ENCODE measurements at places on chromosomes 6 and 20. TPM values are rescaled to one million over a fixed set of nuclear protein-coding genes. Genes with fewer than 3 reads are reported as not detected.

- no peak overlapping the region for H3K4me3 ChIP-seq
- DNase-seq, result no peak
- no peaks in the 10 kb centered on the region for H3K4me1 ChIP-seq
- no peak overlapping the region for H3K27ac ChIP-seq
- no peaks in the 10 kb centered on the region for H3K36me3 ChIP-seq
Measured at GRCh38 chr6:102488729-102489128, 1095.2 kb downstream of the GRIK2 start.

The MEI4 gene
- polyA plus RNA-seq, result not detected

The FUT9 gene
- not detected for polyA plus RNA-seq

DNA sequence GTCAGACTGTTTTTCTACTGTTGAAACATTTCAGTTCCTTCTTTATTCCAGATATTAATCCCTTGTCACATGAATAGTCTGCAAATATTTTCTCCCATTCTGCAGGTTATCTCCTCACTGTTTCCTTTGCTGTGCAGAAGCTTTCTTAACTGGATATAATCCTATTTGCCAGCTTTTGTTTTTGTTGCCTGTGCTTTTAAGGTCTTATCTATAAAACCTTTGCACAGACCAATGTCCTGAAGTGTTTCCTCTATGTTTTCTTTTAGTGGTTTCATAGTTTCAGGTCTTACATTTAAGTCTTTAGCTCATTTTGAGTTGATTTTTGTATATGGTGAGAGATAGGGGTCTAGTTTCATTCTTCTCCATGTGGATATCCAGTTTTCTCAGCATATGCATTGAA is 19.2 kb downstream of the NCOA6 start:
- H3K27me3 ChIP-seq, result no peaks in the 10 kb centered on the region
- H3K4me1 ChIP-seq, result peaks cover 4% of the 10 kb centered on the region
- H3K36me3 ChIP-seq, result no peaks in the 10 kb centered on the region
- DNase-seq, result no peak
- no peak overlapping the region for H3K4me3 ChIP-seq

DNA sequence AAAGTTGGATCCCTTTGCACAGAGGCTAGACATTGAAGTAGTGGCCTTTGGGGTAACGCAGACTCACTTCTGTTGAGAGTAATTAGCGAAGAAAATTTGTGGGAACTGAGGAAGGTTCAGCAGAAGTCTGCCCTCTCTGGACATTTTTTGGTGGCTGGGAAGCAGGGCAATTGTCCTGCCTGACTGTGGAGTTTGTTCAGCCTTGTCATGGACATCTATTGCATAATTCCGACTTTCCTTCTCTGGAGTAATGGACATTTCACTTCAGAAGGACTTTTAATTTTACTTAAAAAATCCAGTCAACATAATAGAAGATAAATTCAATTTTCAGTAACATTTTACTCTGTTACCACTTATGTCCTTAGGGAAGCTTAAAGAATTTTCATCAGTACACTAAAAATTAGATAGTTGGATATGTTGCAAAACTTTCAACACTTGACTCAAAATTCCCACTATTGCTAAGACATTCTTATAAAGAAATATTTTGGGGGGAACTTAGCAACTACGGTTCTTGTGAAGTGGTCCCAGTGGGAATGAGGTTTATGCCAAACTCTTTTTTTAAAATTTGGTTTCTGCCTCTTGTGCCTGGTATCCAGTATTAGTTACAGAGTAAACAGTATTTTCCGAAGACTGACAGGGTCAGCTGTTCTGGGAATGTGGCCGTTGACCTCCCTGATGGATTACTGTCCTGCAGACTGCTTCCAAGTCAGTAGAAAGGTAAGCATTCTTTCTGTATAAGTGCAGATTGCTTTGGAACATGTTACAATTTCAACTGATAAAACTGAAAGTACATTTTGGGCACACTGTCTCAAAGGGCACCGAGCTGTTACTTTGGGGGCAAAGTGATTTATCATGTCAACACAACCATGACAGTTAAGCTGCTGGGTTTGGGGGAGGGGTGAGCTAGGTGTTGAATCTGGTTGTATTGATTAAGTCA is 100.6 kb upstream of the MLIP start:
- no peaks in the 10 kb centered on the region for H3K27me3 ChIP-seq
- H3K27ac ChIP-seq, result no peak overlapping the region
- H3K36me3 ChIP-seq, result no peaks in the 10 kb centered on the region
- no peaks in the 10 kb centered on the region for H3K4me1 ChIP-seq

The ID1 gene
- polyA plus RNA-seq, result 0.87 TPM

The MRAP2 gene
- not detected for polyA plus RNA-seq

DNA sequence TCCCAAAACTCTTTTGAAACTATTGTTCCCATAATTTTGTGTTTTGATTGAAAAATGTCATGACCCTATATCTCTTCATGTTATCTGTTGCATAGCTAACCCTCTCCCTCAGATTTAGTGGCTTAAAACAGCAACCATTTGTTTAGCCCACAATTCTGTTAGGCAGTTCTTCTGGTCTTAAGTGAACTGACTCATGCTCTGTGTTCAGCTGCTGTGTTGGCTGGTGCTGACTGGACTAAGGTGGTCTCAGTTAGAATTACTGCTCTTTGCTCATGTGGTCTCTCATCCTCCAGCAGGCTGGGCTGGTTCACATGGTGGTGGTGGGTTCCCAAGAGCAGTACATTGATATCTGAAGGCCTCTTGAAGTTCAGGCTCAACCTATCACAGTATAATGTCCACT is 80.8 kb downstream of the KHDC1L start:
- DNase-seq, result no peak
- peaks cover 9% of the 10 kb centered on the region for H3K4me1 ChIP-seq
- H3K27ac ChIP-seq, result no peak overlapping the region
- no peaks in the 10 kb centered on the region for H3K36me3 ChIP-seq
- no peak overlapping the region for H3K4me3 ChIP-seq
- H3K27me3 ChIP-seq, result no peaks in the 10 kb centered on the region

DNA sequence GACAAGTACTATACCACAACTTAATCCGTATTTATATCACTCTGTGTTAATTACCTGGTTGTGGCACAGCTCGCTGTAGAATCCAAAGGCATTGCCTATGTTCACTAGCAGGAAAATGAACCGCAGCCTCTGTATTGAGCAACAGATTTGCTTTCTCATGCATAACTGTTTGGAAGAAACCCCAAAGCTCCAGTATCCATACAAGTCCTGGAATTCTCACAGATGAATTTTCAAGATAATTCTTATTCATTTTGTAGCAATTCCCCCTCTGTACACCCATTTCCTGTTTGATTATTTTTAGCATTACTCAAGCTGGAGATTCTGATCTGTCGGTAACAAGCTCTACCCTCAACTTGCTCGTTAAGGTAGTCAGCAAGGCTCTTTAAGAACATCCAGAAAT is 63.5 kb downstream of the STMND1 start:
- no peaks in the 10 kb centered on the region for H3K27me3 ChIP-seq
- no peak overlapping the region for H3K4me3 ChIP-seq
- no peaks in the 10 kb centered on the region for H3K4me1 ChIP-seq
- no peak for DNase-seq
- H3K27ac ChIP-seq, result no peak overlapping the region

DNA sequence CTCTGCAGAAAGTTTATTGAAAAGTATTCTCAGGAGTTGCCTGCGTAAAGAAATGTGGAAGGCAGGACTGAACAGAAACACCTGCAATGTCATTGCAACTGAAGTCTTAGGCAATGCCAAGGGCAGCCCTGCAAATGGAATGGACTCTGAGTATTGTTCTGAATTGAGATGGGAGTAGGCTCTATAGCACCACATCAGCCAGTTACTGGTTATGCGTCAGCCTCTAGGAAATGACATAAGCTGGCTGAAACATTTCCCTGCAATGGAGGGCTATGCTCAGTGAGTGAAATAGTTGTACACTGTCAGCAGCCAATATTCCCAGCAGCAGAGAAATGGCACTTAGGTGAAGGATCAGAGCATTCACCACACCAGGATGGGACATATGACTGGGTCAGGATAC is 13.8 kb upstream of the GJE1 start:
- DNase-seq, result no peak
- H3K4me3 ChIP-seq, result no peak overlapping the region
- H3K36me3 ChIP-seq, result no peaks in the 10 kb centered on the region
- no peaks in the 10 kb centered on the region for H3K4me1 ChIP-seq
- no peak overlapping the region for H3K27ac ChIP-seq
- H3K27me3 ChIP-seq, result no peaks in the 10 kb centered on the region

The FLRT3 gene
- polyA plus RNA-seq, result 0.26 TPM

GRCh38 chr6:81331526-81331925 is 421.0 kb downstream of the TENT5A start:
- no peak overlapping the region for H3K4me3 ChIP-seq
- no peaks in the 10 kb centered on the region for H3K27me3 ChIP-seq
- H3K27ac ChIP-seq, result no peak overlapping the region
- H3K4me1 ChIP-seq, result no peaks in the 10 kb centered on the region
- no peaks in the 10 kb centered on the region for H3K36me3 ChIP-seq
- DNase-seq, result no peak

GRCh38 chr6:96304997-96305396 is 216.6 kb upstream of the UFL1 start:
- no peaks in the 10 kb centered on the region for H3K27me3 ChIP-seq
- DNase-seq, result peak; percentile 12
- no peaks in the 10 kb centered on the region for H3K4me1 ChIP-seq
- no peak overlapping the region for H3K27ac ChIP-seq
- no peaks in the 10 kb centered on the region for H3K36me3 ChIP-seq

DNA sequence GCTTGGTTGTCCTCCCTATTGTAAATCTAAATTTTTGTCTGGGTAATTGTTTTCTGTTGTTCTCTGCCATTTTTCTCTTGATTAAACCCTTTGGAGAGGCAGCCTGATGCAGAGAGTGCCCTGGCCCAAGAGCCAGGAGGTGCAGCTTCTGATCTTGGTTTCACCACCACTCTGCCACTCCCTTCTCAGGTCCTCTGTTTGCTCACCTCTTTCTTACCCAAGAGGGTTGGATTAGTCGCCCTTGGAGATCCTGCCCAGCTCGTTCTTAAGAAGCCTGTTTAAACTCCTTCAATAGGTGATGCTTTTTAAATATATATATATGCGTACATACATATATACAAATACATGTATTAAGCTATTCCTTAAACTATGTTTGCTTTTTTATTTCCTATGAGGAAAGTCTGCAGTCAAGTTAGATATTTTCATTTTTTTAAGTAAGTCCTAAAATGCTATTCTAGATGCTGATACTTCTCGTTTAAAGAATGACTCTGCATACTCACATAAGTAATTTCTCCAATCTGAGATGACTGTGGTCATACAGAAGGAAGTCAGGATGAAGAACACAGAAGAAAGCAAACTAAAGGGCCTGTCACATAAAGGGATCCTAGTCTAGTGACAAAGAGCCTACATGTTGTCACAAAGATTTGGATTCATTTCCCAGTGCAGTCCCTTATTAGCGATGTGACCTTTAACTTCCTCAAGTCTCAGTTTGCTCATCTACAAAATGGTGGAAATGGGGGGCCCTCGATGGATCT is 19.9 kb downstream of the TPD52L1 start:
- H3K36me3 ChIP-seq, result no peaks in the 10 kb centered on the region
- H3K27ac ChIP-seq, result no peak overlapping the region
- no peak overlapping the region for H3K4me3 ChIP-seq
- DNase-seq, result no peak
- no peaks in the 10 kb centered on the region for H3K27me3 ChIP-seq
- H3K4me1 ChIP-seq, result no peaks in the 10 kb centered on the region

The PDE10A gene
- polyA plus RNA-seq, result not detected

GRCh38 chr6:33742837-33743236 is 3.9 kb downstream of the IP6K3 start:
- no peak for DNase-seq
- no peaks in the 10 kb centered on the region for H3K36me3 ChIP-seq
- H3K4me3 ChIP-seq, result no peak overlapping the region
- no peaks in the 10 kb centered on the region for H3K27me3 ChIP-seq
